ENCODE measurements at places on chromosomes 5 and 9.
A peak's percentile ranks its signal among the peaks of the same experiment; 100 is the strongest.

DNA sequence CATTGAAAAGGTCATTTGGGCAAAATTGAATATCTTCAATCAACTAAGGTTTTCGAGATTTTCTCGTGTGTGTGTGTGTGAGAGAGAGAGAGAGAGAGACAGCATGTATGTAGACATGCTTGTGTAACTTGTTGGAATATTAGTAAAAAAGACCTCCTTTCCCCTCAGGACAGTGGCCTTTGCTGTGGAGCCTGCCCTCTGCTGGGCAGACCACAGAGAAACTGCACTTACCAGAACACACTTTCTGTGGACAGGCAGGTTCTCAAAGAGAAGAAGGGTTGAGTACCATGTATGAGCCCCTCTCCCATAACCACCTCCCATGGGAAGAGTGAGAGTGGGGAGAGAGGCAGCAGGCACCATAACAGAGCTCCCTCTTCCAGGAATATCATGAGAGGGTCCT, 45.6 kb downstream of the CFAP90 start:
- DNase-seq = no peak

DNA sequence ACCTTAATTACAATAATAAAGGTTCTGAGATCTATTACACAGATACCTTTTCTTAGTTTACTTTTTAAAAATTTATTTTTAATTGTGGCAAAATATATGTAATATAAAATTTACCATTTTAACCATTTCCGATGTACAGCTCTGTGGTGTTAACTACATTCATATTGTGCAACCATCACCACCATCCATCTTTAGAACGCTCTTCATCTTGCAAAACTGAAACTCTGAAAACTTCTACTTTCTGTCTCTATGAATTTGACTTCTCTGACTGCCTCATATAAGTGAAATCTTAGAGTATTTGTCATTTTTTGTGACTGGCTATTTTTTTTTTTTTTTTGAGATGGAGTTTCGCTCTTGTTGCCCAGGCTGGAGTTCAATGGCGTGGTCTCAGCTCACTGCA, 26.8 kb downstream of the WWC1 start:
- DNase-seq = no peak

DNA sequence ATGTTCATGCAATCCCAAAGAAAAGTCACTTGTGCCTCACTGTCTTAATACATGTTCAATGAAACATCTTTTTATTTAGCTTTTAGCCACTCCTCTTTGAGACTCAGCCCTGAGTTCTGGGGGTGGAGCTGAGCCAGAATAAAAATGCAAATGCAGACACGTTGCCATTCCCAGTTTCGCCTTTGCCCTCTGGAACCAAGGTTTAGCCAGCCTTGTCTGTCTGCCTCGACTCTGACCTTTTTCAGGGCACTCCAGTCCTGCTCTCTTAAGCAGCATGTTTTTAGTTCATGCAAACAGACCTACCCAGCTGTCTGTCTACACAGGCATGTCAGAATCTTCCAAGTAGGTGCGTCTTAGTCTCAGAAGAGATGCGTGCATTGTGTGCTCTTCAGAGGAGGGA, 82.2 kb upstream of the RANBP3L start:
- DNase-seq = no peak

- no peak for DNase-seq
These were observed 2.4 kb upstream of the CHD1 start for GRCh38 chr5:98930972-98931762.

- DNase-seq = peak; percentile 73
These were observed 408.8 kb downstream of the CDH10 start for GRCh38 chr5:24235946-24236345.

GRCh38 chr9:981491-981898, 5.0 kb downstream of the DMRT3 start:
- no peak for DNase-seq

DNA sequence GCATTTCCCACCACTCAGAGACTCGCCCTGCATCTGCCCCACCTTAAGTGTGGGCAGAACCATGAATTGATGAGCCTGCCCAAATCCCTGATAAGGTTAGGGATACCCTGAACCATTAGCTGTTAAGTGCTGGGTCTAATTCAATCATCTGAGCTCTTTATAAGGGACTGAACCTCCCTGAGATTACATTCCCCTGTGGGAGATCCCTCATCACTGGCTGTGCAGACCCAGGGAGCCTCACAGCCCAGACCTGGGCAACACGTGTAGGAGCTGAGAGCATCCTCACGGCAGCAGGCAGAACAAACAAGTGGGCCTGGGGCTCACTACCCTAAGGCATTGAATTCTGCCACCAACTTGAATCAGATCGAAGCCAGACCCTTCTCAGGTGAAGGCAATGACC, 585 bp upstream of the TAF11L2 start:
- no peak for DNase-seq

GRCh38 chr5:27403243-27403882, 365.0 kb upstream of the CDH9 start:
- DNase-seq = no peak

Measured in inflammatory macrophage (primary cell).